ENCODE measurements at places on chromosomes 1 and 21.

DNA sequence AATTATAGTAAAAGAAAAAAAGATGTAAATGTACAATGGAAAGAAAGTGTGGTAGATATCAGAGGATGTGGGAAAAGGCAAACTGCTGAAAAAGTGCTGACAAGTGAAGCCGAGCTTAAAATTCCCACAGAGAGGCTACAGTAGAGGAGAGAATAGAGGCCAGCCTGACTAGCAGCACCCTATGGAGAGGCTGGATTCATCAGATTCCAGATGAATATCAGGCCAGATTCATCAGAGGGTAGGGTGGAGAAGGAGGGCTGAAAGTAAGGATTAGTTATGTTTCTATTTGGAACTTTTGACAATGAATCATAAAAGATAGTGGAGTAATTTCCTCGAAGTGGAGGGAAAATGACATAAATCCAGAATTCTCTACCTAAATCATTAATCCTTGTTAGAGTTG, 60.4 kb upstream of the NEK7 start:
- no peak for DNase-seq

GRCh38 chr1:118791094-118791691, 196.9 kb downstream of the TBX15 start:
- DNase-seq: no peak

- DNase-seq: peak; percentile 48
Observed at GRCh38 chr1:62841587-62842169, 57.7 kb downstream of the ATG4C start.

- no peak for DNase-seq
Observed at GRCh38 chr1:20368866-20369470, 78.3 kb downstream of the VWA5B1 start.

All from right lung (tissue), 10 donors.